CD8-positive, alpha-beta memory T cell (primary cell): ENCODE measurements at places on chromosomes 3 and 15. TPM values are rescaled to one million over a fixed set of nuclear protein-coding genes. Genes with fewer than 3 reads are reported as not detected.

DNA sequence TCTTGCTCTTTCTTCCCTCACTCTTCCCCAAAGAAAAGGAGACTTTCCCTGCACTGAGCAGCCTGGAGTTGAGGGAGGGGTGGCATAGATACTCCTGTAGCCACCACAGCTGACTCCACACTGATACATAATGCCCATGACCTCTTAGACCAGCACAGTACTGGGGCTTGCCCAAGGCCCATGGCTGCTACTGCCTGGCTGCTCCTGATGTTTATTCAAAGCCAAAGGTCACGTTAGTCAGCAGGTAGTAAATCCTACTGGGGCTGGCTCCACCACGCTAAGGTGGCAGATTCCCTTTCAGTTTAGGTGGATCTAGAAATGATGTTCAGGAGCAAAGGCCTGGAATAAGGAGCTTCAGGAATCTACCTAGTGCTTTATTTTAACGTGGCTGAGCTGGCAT is 212.7 kb downstream of the C3orf38 start:
- no peaks in the 10 kb centered on the region for H3K36me3 ChIP-seq
- no peaks in the 10 kb centered on the region for H3K4me1 ChIP-seq
- no peaks in the 10 kb centered on the region for H3K27me3 ChIP-seq
- H3K27ac ChIP-seq, result no peak overlapping the region

- no peak overlapping the region for H3K27ac ChIP-seq
- H3K4me1 ChIP-seq, result no peaks in the 10 kb centered on the region
- DNase-seq, result no peak
- no peak overlapping the region for H3K4me3 ChIP-seq
- H3K36me3 ChIP-seq, result no peaks in the 10 kb centered on the region
- H3K27me3 ChIP-seq, result no peaks in the 10 kb centered on the region
These were observed 39.9 kb downstream of the RAB6B start for GRCh38 chr3:133855772-133856171.

DNA sequence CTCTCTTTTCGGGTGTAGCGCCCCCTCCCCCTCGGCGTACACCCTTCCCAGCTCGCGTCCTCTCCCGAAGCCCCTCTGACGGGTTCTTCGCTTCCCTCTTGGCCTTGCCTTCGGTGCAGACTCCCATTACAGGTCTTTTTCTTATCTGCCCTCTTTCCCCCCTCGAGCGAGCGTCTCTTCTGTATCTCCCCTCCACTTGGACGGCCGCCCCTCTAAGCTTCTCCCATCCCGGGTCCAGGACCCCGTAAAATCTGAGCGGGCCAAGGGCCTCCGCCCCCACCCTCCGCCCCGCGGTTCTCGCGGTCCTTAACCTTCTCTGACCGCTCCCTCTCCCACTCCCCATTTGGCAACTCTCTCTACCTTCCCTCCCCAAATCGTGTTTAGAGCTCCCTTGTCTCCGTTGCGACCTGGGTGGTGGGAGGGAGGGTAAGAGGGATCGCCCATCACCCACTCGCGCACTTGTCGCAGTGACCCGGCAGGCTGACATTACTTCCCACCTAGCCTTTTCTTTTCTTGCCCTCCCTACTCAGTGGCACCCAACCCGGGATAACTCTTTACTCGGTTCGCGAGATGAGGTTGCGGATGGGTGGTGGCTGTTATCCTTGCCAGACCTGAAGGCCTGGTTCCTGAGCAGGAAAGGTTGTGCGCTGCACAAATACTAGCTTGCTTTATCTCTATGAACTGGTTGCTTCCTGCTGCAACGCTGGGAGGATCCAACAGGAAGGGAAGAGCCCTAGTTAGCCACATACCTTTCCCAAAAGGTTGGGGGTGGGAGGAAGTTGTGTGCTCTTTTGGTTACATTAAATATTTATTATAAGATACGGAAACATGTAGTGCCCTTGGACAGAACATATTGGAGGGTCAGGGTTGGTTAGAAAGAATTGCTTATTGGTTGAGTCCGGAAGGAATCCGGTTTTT is 922 bp downstream of the RAB11A start:
- peaks cover 25% of the 10 kb centered on the region for H3K4me1 ChIP-seq
- H3K27me3 ChIP-seq, result no peaks in the 10 kb centered on the region
- H3K27ac ChIP-seq, result peak overlapping the region; percentile 96
- H3K36me3 ChIP-seq, result no peaks in the 10 kb centered on the region
- no peak for DNase-seq

- H3K36me3 ChIP-seq, result no peaks in the 10 kb centered on the region
- H3K27ac ChIP-seq, result no peak overlapping the region
- no peaks in the 10 kb centered on the region for H3K4me1 ChIP-seq
- no peak overlapping the region for H3K4me3 ChIP-seq
These were observed 68.2 kb upstream of the THRB start for GRCh38 chr3:24562895-24563294.

The MAPKAPK3 gene
- 57.0 TPM for polyA plus RNA-seq

The ISG20 gene
- 572 TPM for polyA plus RNA-seq

The HRG gene
- polyA plus RNA-seq, result not detected

DNA sequence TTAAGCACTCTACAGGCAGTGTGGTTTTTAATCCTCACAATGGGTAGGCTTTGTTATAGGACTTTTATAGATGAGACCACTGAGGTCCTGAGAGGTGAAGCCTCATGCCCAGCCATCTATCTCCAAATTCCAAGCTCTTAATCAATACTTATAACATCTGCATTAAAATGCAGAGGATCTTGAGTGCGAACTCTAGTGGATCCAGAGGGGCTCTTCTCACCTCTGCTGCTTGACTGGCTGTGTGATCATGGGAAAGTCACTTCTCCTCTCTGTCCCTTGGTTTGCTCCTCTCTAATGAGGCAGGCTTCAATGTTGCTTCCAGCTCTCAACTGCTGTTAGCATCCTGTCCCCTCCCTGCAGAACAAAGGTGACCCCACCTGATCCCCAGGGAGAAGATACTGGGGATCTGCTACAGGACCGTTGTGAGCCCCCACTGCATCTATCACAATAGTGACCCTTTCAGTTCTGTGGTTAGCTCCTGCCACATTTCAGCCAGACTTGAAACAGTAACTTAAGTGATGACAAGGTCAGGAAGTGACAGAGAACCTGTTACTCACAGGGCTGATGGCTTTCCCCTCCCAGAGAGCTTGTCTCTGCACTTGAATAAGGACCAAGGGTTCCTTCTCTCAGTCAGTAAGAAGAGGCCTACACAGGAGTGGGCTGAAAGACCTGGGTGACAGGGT is 1.3 kb downstream of the SLC27A2 start:
- peaks cover 12% of the 10 kb centered on the region for H3K4me1 ChIP-seq
- H3K27ac ChIP-seq, result peak overlapping the region; percentile 55
- DNase-seq, result no peak
- peak overlapping the region; percentile 66 for H3K4me3 ChIP-seq
- no peaks in the 10 kb centered on the region for H3K36me3 ChIP-seq

DNA sequence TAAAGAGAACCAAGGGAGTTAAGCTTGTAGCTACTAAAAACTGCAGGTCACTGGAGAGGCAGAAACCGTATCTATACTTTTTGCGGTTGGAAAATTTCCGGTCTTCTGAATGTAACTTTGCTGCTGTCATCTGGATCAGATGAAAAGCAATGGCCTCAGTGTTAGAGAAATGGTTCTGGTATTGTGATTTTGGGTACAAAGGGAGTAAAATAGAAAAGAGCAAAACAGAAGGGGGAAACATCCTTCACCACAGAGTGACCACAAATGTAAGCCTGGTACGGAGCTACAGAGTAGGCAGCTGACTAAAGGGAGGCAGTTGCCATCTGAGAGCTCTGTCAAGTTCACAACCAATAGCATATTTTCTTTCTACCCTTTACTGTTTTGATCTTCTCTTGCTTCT is 5.6 kb downstream of the CD96 start:
- no peak for DNase-seq
- H3K27ac ChIP-seq, result peak overlapping the region; percentile 46
- H3K36me3 ChIP-seq, result no peaks in the 10 kb centered on the region

- H3K36me3 ChIP-seq, result no peaks in the 10 kb centered on the region
- H3K27ac ChIP-seq, result no peak overlapping the region
- H3K4me3 ChIP-seq, result no peak overlapping the region
- H3K4me1 ChIP-seq, result peaks cover 12% of the 10 kb centered on the region
- no peak for DNase-seq
These were observed 381.4 kb upstream of the TGFBR2 start for GRCh38 chr3:30225021-30225420.

GRCh38 chr3:189728915-189729314 is 97.7 kb downstream of the TP63 start:
- H3K36me3 ChIP-seq, result no peaks in the 10 kb centered on the region
- no peak overlapping the region for H3K27ac ChIP-seq
- H3K4me3 ChIP-seq, result no peak overlapping the region

The USP8 gene
- 64.1 TPM for polyA plus RNA-seq

The CPLX3 gene
- polyA plus RNA-seq, result not detected

GRCh38 chr3:180199417-180199995 is 162.8 kb upstream of the PEX5L start:
- no peak overlapping the region for H3K27ac ChIP-seq
- DNase-seq, result no peak
- H3K4me1 ChIP-seq, result no peaks in the 10 kb centered on the region
- no peaks in the 10 kb centered on the region for H3K27me3 ChIP-seq
